ENCODE measurements at places on chromosomes 4 and X.

DNA sequence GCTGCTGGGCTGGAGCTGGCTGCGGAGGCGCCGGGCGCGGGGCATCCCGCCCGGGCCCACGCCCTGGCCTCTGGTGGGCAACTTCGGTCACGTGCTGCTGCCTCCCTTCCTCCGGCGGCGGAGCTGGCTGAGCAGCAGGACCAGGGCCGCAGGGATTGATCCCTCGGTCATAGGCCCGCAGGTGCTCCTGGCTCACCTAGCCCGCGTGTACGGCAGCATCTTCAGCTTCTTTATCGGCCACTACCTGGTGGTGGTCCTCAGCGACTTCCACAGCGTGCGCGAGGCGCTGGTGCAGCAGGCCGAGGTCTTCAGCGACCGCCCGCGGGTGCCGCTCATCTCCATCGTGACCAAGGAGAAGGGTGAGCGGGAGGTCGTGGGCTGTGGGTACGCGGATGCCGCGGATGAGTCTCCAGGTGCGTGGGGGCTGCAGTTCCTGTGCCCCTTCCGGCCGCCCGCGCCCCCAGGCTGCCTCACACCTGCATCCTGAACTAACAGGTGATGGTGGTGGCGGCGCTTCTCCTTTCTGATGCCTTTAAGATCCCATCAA, 499 bp downstream of the CYP2U1 start:
- no peak for DNase-seq

- peak; percentile 37 for DNase-seq
These were observed 831.9 kb downstream of the TRIML1 start for GRCh38 chr4:188971125-188971524.

DNA sequence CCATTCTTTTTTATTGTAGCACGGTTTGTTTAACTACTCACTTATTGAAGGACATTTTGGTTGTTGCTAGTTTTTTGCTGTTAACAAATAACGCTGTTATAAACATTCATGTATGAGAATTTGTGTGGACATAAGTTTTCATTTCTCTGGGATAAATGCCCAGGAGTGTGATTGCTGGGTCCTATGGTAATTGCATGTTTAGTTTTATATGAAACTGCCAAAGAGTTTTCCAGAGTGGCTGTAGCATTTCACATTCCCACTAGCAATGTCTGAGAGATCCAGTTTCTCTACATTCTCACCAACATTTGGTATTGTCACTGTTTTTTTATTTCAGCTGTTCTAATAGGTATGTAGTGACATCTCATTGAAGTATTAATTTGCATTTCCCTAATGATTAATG, 66.8 kb downstream of the PLAC1 start:
- DNase-seq: no peak

GRCh38 chr4:47493238-47494123, 8.4 kb downstream of the ATP10D start:
- no peak for DNase-seq

- peak; percentile 21 for DNase-seq
These were observed 128.3 kb downstream of the MANBA start for GRCh38 chr4:102632241-102633065.

- DNase-seq: no peak
These were observed 21.8 kb upstream of the TBC1D14 start for GRCh38 chr4:6887591-6888371.

DNA sequence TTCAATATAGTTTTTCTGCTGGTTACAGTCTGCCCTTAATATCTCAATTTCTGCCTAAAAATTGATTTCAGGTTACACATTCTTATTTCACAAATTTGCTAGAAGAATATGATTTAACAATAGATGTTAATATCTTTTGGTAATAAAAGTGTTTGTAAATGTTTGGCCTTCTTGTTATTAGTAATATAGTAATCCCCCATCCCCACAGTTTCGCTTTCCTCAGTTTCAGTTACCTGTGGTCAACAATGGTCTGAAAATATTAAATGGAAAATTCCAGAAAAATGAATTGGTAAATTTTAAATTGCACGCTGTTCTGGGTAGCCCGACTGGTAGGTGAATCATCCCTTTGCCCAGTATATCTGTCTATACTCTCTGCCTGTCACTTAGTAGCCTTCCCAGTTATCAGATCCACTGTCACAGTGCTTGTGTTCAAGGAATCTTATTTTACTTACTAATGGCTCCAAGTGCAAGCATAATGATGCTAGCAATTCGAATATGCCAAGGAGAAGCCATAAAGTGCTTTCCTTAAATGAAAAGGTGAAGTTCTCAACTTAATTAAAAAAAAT, 3.5 kb upstream of the BMP2K start:
- DNase-seq: no peak

DNA sequence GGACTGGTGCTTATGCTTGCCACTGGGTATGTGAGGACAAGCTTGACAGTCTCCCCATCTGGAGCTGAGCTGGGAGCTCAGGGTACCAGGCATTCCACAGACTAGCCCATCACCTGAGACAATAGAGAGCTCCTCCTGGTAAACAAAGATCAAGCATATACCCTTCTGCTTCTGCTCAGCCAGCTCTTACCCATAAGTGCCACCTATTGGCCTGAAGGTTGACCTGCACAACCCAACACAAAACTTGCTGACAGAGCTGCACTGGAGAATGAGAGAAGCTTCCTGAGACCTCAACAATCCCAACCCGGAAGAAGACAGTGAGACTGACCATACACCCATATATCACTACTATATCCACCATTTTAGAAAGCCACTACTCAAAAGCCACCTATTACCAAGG, 1049.2 kb upstream of the INTU start:
- DNase-seq: peak; percentile 13

Data from EH (cell line).